Activated CD8-positive, alpha-beta T cell treated with anti-CD3 and anti-CD28 coated beads for 36 hours (primary cell): ENCODE measurements at places on chromosomes 5 and 9.

- DNase-seq: no peak
Observed at GRCh38 chr9:14902561-14902960, 7.7 kb downstream of the FREM1 start.

DNA sequence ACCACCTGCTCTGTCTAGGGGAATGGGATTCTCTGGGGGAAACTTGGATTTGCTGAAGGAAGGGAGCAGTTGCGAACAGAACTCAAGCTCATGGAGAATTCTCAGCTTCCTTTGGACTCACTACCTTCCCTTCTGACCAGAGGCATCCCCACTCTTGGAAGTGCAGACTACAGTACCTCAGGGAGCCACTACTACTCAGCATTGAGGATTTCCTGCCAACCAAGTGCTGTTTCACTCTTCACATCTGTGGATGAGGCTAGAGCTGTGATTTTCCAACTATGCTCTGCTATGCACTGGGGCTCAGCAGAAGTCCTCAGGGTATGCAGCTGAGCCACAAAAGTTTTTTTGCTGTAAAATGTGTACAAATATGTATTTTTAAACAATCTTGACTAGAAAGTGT lies 43.9 kb downstream of the MACROH2A1 start:
- DNase-seq: no peak

DNA sequence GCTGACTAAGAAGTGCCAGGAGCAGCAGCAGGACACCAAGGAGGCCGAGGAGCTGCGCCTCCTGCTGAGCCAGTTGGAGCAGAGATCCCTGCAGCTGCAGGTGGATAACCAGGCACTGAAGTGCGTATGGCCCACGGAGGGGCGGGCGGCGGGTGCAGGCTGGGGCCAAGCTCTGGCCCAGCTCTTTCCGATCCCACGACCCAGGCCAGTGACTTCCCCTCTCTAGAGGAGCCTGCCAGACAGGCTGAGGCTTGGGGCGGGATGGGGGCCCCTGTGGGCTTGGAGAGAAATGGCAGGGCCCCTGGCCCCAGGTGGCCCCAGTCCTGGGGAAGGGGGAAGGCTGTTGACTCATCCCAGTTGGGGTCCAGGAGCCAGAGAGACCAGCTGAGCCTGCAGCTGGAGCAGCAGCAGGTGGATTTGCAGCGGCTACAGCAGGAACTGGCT lies 3.6 kb downstream of the PTRH1 start:
- DNase-seq: no peak

DNA sequence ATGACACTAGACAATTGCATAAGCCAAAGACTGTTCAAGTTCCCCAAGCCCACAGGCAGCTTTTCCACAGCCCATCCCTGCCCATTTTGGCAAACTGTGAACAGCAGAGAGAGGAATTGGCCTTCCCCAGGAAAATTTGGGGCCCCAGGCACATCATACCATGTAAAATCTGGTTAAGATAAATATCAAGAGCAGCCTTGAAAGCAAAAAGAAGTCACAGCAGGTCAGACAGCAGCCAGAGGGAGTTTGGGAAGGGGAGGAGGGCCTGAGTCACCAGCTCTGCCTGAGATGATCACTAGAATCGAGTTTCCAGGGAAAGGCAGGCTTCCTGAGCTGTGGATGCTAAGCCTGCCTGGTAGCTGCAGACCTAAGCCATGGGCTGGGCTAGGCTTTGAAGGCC lies 179.2 kb downstream of the RFK start:
- no peak for DNase-seq

- DNase-seq: no peak
Observed at GRCh38 chr5:16413166-16413860, 52.3 kb downstream of the ZNF622 start.

DNA sequence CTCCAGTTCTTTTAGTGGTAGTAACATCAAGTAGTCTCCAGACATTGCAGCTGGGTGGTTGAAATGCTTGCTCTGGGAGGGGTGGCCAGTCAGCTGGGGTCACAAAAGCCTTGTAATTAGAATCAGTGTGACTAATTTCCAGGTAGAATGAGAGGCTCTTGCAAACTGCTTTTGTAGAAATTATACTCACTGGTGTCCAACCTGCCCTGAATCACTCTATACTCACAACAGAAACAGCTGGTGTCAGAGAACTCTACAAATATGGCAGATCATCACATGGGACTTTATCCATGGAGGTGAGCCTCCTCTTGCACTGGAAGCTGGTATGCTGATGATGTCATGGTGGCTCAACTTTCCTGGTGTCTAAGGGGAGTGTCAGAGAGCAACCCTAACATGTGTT lies 71.3 kb downstream of the SH3TC2 start:
- DNase-seq: no peak

DNA sequence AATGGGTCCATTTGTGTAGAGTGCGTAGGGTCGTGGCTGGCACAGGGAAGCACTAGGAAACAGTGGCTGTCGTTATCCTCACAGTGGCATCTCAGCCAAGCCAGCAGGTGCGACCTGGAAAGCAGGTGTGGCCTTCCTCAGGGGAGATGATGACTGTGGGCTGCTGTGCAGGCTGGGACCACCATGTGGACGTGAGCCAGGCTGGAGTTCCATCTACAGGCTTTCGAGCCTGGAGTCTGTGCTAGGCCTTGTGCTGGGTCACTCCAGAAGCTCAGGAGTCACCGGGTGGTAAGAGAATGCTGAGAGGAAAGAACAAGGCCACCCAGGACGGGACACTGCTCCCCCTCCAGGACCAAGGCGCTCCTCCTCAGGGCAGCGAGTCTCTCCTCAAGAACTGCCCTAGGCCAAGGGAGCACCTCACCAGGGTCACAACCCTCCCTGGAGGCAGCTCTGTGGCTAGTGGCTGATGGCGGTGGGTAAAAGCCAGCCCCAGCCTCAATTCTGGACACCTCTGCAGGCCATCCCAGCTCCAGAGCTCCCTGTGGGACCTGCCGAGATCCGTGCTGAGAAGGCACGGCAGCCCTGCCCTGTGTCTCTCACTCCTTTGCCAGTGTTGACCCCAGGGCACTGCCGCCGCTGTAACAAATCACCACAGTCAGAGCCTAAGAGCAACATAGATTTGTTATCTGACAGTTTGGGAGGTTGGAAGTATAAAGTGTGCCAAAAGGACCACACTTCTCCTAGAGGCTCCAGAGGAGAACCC lies 36.0 kb downstream of the WHRN start:
- no peak for DNase-seq

GRCh38 chr9:30723656-30724055 lies 1660.8 kb upstream of the ACO1 start:
- DNase-seq: no peak

DNA sequence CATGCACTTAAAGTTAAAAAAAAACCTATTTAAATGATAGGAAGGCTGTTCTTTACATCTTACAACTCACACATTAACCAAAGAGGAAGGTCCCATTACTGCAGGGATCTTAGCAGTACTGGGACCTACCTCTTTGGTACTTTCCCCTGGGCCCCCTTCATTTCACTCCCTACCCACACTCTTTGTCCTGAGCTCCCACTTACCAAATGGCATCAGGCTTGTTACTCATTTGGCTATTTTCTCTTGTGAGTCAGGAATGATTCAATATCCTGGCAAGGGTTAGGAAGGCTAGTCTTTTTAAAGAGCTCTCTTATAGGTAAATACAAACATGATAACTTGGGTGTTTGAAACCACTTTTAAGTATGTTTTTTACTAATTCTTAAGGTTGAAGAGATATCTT lies 117.4 kb upstream of the ELL2 start:
- DNase-seq: peak; percentile 63

GRCh38 chr5:135822286-135822685 lies 12.2 kb upstream of the SLC25A48 start:
- no peak for DNase-seq

DNA sequence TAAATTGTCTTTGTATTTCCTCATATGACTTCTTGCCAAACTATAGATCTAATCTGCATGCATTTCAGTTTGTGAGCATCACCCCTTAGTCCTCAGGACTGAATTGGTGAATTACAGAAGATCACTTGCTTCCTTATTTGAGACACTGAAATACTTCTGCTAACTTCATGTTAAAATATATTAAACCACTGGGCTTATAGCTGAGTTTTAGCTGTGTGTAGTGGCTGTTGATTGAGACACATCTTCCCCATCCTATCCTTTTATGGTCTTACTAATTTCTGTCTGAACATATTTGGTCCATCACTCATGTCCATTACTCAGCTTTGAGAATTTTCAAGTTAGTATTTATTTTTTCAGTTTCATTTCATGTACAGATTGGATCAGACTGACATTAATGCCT lies 295.9 kb downstream of the PSAT1 start:
- no peak for DNase-seq

GRCh38 chr5:39055027-39055767 lies 19.0 kb downstream of the RICTOR start:
- DNase-seq: no peak

DNA sequence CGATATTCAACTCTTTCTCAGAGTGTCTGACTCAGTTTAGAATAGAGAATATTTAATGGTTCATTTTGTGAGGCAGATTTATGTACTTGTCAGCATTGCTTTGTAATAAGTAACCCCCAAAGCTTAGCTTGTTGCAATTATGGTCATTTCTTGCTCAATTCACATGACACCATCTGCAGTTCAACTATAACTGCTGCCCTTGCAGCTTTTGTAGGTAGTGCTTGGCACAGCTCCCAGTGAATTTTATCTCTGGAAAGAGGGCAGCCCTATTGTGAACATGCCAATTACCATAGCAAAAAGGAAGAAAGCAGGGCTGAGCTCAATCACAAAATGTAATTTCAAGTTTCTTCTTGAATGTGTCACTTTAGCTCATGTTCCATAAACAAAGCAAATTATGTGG lies 1587.7 kb upstream of the ACO1 start:
- DNase-seq: no peak

- DNase-seq: no peak
Observed at GRCh38 chr9:78407636-78408312, 110.8 kb downstream of the PSAT1 start.

- DNase-seq: no peak
Observed at GRCh38 chr5:180047667-180048066, 23.9 kb downstream of the RNF130 start.

DNA sequence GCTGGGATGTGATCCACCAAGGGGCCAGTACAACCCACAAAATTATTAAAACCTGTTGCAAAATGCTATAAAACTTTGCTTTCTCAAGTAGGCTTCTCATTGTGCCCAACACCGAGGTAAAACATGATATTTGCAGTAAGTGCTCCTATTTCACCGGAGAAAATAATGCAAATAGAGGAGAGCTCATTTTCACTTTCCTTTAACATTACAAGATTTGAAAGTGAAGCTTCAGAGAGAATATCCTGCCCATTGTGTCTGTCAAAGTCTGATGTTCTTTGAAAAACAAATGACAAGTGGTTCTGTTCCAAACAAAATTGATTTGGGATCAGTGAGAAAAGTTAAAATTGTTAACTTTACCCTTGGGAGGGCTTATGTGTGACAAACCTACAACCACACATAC lies 287.1 kb downstream of the KCNN2 start:
- DNase-seq: no peak

- no peak for DNase-seq
Observed at GRCh38 chr5:108515517-108516105, 133.7 kb upstream of the FBXL17 start.

DNA sequence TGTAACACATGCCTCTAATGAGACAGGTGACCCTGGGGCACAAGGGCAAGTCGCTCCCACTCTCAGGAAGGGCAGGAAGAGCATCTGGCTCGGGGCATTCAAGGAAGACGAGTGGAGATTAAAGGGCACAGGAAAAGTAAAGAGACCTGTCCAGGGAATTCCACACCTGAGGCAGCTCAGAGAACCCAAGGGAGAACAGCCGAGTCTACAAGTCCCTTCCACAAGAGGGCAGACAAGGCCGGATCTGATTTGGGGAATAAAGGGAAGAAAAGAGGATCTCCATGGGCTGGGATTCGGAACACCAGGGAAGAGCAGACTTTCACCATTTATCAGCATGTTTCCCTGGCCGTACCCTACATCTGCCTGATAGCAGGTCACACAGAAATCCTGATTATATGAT lies 28.1 kb downstream of the GPX3 start:
- DNase-seq: no peak

- DNase-seq: no peak
Observed at GRCh38 chr9:93361995-93362394, 89.5 kb upstream of the FAM120A start.

DNA sequence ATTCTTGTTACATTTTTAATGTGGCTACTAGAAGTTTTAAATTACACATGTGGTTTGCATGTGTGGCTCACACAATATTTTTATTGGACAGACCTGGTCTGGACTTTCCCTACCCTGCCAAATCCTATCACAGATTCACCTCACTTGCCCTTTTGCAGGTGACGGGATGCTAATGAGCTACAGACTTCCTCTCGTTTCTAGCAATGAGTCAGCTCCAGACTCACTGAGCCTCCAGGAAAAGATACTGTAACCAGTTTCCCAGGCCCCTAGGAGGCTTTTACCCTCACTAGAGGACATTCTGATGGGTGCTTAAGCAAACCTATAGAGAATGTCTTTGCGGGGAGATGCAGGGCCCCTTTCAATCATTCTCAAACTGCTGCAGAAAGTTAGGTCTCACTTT lies 135.4 kb downstream of the WDR41 start:
- peak; percentile 72 for DNase-seq

- no peak for DNase-seq
Observed at GRCh38 chr5:163453705-163454104, 6.2 kb downstream of the NUDCD2 start.

- no peak for DNase-seq
Observed at GRCh38 chr5:122703203-122703602, 71.7 kb upstream of the SNX2 start.

DNA sequence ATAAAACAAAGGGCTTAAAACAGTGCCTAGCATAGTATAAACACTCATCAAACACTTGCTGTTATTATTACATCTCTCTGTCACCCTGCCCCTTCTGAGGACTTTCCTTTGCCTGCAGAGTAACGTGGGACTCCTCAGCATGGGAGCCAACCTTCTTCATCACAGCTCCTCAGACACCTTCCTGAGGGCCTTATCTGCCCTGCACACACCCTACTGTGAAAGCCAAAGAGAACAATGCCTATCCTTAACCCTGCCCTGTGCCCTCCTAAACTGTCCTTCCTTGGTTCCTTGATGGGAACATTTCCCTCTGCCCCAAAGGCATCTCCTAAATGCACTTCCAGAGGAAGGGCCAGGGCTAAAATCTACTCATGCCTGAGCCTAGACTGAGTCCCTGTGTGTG lies 20.6 kb upstream of the HAND1 start:
- DNase-seq: no peak
